ENCODE measurements at places on chromosomes 6 and 20.
A peak's percentile ranks its signal among the peaks of the same experiment; 100 is the strongest.

- DNase-seq: no peak
Observed at GRCh38 chr6:8683204-8683603, 247.9 kb upstream of the SLC35B3 start.

DNA sequence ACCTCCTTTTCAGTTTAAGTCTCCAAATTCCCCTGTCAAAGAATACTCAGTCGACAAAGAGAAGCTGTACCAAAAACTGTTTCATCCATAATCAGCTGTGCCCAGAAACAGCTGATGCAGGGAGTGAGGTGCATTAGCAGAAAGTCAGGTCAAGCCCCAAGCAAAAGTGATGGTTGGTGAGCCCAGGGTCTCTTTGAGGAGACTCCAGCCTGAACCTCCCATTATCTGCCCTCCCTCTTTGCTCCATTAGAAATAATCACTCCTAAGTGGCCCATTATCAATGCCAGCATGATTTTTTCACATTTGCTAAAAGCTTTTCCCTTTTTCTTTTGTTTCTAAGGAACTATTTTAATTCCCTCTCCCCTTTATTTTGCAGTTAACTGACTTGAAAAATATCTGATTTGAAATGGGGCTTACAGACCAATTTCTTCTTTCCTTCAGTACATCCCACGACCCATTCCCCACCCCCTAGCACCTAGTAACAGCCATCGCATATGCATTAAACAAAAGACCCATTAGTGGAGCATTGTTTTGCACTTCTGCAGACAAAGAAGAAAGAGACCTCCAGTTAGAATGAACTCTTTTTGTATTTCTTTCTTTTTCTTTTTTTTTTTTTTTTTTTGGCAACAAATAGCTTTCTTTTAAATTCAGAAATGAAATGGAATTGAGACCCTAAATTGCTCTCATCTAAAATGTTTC, 257.0 kb downstream of the GRIK2 start:
- DNase-seq: no peak

GRCh38 chr6:100144991-100145390, 151.0 kb upstream of the MCHR2 start:
- no peak for DNase-seq

GRCh38 chr20:62971950-62972844, 19.7 kb downstream of the SLC17A9 start:
- DNase-seq: peak; percentile 38

DNA sequence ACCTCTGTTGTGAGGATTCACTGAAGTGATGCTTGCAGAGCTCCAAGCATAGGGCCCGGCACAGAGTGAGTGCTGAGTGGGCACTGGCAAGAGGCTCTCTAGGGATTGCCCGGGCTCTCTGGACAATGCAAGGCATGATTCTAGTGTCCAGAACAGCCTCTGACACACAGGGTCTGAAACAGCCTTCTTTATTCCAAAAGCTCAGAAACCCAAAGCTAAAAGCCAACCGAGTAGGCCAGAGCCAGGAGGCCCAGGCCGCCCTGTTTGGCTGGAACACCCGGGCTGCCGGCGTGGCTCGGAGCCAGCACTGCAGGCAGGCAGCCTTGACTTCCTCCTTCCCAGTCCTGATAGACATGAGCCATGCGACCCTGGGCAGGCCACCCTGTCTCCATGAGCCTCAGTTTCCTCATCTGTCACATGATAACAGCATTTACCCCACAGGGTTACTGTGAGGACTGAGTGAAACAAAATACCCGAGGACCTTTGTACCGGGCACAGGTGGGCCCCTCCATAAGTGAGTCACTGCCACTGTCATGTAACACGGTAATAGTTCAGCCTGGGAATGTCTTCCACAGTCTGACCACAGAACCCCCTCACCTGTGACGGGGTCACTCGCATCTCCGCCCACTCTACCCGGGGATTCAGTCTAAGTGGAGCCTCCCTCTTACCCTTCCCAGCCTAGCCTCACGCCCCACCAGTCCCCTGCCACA, 51.5 kb downstream of the PTPRT start:
- peak; percentile 45 for DNase-seq

DNA sequence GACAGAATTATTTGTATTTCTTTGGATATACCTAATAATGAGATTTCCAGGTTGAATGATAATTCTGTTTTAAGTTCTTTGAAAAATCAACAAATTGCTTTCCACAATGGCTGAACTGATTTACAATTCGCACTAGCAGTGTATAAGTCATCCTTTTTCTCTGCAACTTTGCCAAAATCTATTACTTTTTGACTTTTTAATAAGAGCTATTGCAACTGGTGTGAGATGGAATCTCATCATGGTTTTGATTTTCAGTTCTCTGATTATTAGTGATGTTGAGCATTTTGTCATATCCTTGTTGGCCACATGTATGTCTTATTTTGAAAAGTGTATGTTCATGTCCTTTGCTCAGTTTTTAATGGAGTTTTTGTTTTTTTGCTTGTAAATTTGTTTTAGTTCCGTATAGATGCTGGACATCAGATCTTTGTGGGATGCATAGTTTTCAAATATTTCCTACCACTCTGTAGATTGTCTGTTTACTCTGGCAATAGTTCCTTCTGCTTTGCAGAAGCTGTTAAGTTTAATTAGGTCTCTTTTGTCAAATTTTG, 409.8 kb upstream of the CITED2 start:
- no peak for DNase-seq

- DNase-seq: no peak
Observed at GRCh38 chr20:9916761-9917160, 77.9 kb upstream of the PAK5 start.

GRCh38 chr6:43679057-43679456, 8.5 kb downstream of the MRPS18A start:
- no peak for DNase-seq

DNA sequence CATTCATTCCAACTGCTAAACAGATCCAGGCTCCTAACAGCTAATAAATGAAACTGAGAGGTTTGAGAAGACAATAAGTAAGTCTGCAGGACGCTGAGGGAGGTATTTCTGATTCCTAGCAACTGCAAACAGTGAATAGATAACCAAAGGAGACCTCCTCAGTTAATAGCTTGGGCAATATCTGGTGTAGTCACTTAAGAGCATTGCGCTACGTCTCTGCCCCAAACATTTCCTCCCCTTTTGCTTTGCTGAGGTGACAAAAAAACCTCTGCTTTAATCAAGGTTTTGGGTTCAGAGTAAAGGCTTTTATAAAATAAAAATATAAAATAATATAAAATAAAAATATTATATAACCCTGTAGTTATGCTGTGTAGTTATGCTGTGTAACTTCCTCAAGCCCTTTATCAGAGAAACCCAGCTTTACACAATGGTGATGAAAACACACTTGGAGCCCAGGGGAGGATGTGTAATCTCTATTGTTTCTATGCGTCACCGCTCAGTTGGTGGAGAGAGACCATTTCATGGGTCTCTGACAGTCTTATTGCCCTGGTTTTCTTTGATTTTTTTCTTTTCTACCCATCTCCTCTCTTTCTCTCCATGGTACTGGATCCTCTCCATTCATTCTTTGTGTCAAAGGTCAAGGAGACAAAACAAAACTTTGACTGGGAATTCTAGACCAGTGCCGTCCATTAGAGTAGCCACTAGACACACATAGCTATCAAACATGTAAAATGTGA, 18.9 kb upstream of the CALHM5 start:
- no peak for DNase-seq

DNA sequence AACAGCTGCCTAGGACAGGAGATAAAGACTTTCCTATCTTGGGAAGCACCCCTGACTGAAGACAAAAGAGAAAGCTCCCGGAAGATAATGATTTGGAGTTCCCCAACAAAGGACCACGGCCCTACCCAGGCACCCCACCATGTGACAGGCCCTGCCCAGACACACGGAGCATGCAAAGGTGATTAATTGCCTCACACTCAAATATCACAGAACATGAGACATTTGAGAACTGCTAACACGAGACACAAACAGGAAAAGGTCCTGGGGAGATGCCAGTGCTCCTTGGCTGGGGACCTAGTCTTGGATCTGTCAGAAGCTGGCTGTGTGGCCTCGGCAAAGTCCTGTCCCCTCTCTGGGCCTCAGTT, 82.5 kb upstream of the PTPN1 start:
- DNase-seq: no peak

DNA sequence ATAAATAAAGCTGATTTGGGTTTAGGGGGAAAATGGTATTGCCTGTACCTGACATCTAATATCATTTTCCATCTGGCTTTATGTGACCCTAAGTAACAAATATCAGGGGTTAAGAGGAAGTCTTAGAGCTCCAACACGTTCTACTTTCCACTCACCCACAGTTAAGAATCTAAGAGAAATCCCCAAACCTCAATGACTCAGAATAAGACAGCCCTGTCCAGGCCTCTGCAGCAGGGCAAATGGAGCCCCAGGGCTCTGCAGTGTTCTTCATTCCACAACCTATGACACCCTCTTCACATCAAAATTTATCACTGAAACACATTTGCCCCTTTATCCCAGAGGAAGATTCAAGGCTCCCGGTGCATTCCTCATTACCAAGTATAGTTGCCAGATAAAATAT, 20.3 kb upstream of the TENT5A start:
- no peak for DNase-seq

DNA sequence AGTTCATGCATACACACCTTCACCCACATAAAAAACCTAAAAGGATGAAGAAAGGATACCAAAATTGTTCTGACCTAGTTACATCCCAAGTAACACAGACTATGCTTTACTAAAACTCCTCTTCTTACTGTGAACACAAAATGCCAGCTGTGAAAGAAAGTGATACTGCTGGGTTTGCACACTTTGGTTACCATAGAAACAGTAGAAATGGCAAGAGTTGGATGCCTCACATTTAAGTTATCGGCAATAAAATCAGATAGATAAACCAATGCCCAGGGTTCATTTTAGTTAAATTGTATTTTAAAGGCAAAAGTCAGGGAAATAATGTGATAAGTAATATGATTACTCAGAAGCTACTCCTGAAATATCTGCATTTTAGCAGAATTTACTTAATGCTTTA, 161.9 kb downstream of the CDK19 start:
- DNase-seq: no peak

GRCh38 chr6:39693206-39693605, 32.0 kb downstream of the KIF6 start:
- DNase-seq: no peak

DNA sequence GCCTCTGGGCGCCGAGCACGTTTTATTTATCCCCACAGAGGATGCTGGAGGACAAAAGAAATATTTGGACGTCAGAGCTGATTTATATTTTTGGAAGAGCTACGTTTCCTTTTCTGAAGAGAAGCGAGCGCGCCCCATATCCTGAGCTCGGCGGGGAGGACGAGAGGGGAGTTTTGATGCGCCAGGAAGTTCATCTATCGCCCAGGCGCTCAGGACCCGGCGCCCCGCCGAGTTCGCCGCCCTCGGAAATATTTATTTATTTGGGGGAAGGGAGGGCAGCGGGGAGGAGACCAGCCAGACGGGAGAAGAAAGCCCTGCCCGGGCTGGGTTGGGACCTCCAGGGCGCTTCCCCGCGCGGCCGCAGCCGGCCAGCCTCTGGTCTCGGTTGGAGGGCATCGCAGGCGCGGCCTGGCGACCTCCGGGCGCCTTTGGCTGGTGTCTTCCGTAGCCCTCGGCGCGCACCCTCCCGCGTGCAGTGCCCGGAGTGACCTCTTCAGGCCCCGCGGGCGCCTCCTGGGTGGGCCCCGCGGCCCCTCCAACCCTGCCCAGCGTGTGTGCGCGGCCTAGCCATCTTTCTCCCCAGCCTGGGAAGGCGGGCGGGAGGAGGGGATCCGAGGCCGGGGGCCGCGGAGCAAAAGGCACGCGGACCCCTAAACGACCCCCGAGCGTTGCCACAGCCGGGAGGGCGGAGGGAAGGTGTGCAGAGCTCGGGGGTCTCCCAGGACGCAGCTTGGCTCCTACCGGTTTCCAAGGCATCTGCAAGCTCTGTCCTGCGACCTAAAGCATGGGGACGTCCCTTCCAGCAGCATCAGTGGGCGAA, 5.4 kb upstream of the FOXF2 start:
- no peak for DNase-seq

DNA sequence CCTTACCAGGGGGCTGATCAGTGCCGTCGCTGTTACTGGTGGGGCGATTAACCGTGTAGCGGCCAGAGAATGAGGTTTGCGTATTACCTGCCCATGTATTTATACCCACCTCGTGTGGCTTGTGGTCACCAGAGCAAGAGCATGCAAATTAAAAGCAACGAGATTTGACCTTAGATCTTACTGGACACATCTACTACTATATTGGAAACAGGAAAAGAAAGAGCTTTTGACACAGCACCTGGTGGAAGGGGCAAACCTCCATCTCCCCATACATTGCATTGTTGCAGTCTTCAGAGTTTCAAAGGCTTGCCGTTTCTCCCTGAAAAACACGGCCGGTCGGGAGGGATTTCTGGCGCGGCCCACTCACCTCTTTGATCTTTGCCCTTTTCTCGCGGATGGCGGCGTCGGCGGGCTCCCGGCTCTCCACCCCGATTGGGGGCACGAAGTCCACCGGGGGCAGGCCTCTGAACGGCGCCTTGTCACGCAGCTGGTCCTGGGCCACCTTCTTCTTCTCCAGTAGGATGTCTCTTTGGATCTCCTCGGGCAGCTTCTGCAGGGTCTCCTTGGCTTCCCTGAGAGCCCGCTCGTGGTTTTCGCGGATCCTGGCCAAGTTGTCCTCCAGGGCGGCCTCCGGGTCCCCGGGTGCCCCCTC, 1.3 kb downstream of the MAN1A1 start:
- no peak for DNase-seq

GRCh38 chr6:138991206-138991605, 3.2 kb upstream of the REPS1 start:
- DNase-seq: no peak

GRCh38 chr20:46021361-46022359, 7.4 kb upstream of the SLC12A5 start:
- DNase-seq: peak; percentile 54

- no peak for DNase-seq
Observed at GRCh38 chr6:43749461-43749860, 20.6 kb upstream of the VEGFA start.

DNA sequence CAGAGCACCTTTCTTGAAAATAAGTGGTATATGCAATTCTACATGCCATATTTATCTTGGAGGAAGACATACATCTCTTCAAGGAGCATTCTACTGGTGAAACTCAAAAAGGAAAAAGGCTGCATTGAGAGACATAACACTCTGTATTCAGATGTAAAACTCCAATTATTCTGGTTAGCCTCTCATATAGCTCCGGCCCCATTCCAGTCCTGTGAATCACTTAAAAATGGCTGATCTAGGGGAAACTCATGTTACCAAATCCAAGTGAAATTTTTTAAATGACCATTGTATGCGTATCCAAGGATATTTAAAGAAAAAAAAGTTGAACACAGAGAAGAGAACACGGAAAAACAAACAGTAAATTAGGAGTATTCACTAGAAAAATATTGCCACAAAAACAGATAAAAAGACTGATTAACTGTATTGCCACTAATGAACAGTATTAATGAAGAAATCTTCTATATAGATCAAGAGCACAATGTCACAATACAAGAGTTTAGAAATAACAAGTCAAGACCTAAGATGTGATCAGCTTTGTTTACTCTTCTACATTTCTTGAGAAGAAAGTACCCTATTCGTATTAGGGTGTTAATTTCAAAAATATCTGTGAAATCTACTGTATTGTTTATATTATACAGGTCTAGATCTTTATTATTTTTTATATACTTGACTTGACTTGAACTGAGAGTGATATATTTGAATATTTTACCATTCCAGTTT, 124.5 kb upstream of the GJE1 start:
- no peak for DNase-seq

Measured in hypothalamus (tissue), 51 donors.